ENCODE measurements at places on chromosomes 3 and 15.

GRCh38 chr3:77795013-77795412 is 755.1 kb downstream of the ROBO2 start:
- DNase-seq, result no peak

- DNase-seq, result no peak
Measured at GRCh38 chr3:177051411-177051810, 145.9 kb downstream of the TBL1XR1 start.

GRCh38 chr15:51103330-51103729 is 8.6 kb upstream of the TNFAIP8L3 start:
- no peak for DNase-seq

- no peak for DNase-seq
Measured at GRCh38 chr15:54082836-54083492, 104.7 kb downstream of the UNC13C start.

DNA sequence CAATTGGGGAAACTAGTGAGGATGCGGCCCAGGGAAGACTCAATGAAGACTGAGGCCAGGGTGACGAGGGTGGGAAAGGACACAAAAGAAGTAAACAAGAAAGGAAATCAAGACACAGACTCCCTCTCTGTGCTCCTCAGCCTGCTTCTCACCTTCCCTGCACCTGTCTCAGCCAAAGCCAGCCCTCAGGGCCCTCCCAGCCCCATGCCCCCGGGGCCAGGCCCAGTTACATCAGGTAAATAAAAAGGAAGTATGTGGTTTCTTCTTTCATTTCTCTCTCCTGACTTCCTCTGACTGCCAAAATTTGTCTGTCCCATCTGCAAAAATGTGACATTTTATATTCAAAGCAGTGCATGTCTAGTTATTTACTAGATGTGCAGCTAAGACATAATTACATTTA is 328.0 kb downstream of the UACA start:
- DNase-seq, result no peak

- no peak for DNase-seq
Measured at GRCh38 chr15:94395640-94396039, 164.3 kb downstream of the MCTP2 start.

GRCh38 chr3:140636406-140637138 is 41.3 kb upstream of the TRIM42 start:
- DNase-seq, result no peak

GRCh38 chr3:57768595-57768994 is 12.5 kb downstream of the SLMAP start:
- no peak for DNase-seq

DNA sequence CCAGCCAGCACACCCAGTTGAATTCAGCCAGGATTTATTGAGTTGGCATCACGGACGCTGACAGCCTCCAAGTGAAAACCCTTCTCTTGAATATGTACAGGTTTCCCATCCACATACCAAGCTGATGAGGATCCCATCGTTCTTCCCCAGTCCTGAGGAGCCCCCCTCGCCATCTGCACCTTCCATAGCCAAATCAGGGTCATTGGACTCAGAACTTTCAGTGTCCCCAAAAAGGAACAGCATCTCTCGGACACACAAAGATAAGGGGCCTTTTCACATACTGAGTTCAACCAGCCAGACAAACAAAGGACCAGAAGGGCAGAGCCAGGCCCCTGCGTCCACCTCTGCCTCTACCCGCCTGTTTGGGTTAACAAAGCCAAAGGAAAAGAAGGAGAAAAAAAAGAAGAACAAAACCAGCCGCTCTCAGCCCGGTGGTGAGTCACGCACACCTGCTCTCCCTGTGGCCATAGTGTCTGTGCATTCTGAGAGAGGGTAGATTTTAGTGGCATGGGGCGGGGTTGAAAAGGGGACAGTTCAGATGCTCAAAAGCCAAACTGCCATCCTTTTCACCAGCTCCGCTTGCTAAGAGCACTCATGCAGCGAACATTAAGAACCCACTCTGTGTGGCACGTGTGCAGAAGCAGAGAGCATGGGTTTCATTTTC is 51.2 kb downstream of the KLHL25 start:
- no peak for DNase-seq

DNA sequence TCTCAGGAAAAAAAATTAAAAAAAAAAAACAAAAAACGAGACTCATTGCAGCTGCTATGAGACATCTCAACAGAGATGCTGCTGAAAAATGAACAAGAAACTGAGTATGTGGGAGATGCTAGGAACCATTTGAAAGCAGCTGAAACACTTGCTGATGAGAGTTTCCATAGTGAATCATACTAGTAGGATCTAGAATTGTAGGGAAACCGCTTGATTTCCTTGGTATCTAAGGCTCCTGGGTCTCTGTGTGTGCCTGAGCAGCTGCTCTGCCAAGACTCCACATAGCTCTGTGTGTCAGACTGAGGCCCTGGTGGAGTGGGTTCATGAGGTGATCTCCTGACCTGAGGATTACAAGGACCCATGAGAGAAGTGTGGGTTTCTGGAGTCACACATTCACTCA is 313.4 kb upstream of the NECTIN3 start:
- DNase-seq, result no peak

- DNase-seq, result no peak
Measured at GRCh38 chr3:104960579-104960978, 406.1 kb upstream of the ALCAM start.

DNA sequence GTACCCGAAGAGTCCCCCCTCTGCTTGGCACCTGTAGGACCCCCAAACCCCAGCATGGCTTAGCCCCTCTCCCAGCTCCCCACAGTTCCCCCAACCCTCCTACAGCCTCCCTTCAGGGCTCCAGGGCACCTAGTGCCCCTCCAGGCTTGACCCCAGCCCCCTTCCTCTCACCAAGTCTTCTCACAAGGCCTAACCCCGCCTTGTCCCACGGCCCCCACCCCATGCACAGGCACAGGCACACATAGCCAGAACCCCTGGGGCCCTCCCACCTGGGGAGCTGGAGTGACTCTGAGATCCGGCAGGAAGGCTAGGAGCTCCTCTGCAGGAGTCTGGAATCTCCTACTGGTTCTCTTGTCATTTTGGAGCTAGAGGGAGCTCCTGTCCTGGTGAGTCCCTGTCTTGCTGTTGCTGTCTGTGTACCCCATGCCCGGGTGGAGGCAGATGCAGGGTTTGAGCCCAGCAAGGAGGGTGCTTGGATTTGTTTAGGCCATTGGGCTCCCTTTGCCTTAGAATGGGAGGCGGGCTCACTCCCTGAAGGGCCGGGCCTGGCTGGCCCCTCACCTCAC is 39.6 kb downstream of the KLF13 start:
- no peak for DNase-seq

DNA sequence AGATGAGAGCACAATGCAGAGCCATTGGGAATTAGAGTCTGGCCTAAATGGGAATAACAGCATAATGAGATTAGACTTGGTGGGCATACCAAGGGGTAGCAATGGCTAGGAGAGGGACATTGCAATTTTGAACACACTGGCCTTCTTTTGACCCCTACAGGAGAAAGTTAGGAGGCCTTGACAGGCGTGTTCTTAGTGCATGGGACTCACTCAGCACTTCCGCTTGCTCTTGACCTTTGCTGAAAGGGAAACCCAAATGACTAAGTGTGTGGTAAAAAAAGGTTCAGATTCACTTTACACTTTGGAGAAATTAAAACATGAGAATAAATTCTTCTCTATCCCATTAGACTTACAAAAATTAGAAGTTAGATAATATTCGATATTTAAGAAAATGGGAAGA is 317.4 kb downstream of the DIPK2A start:
- no peak for DNase-seq

- no peak for DNase-seq
Measured at GRCh38 chr15:99226802-99227201, 22.6 kb downstream of the TTC23 start.

DNA sequence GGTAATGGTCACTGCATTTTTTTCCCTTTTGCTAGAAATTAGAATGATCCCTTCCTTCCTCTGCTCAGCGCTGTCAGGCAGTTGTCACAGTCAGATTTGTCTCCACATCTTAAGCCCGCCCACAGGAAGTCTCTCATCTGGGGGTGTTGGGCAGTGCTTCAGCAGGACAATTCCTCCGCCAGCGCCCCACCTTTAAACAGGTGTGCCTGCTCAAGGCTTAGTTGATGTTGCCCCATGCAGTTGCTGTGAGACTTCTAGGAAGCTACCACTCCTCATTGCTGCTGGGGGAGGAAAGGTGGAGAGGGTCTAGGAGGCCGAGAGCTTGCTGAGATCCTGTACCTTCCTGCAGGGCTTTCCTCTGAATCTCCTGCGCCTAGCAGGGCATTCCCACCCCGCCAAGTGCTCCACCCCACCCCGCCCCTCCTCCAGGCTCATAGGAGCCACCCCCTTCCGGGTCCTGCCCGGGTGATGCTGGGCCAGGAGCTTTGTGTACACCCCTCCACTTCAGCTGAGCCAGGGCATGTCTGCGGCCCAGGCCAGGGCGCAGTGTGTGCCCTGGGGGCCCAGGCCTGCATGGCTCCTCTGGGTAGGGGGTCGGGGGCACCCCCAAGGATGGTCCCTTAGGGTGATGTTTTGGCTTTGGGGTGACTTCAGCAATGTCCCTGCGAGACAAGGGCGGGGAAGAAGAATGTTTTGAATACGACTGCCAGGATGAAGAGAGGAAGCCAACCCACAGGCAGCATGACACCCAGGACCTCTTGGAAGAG is 68.7 kb downstream of the TRAK1 start:
- DNase-seq, result no peak

DNA sequence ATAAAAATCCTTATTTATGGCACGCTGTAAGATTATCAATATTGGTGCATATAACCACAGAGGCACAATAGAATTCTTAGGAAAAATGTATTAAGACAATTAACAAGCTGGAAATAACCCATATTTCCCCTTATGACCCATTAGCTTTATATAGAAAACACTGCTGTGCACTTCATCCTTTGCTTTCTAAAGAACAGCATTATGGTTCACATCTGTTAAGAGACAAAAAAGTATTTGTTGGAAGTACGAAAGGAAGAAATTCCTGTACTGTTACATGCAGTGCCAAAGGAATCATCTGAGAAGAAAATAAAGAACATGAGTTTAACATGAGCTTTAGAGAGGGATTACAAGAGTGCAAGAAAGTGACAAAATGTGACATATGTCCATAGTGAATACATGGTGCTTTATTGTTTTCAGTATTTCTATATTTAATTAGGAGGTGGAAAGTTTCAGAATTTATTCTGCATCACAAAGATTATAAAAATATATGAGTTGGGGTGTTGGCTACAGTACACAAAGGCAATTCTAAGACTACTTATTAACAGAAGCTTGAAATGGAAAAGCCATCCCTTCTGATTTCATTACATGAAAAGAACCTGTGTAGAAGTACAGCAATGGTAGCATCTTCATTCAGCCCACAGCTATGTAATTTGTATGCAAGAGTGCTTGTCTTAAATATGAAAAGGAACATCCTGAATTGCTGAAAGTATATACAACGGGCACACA is 6.8 kb downstream of the UBE3A start:
- DNase-seq, result no peak

DNA sequence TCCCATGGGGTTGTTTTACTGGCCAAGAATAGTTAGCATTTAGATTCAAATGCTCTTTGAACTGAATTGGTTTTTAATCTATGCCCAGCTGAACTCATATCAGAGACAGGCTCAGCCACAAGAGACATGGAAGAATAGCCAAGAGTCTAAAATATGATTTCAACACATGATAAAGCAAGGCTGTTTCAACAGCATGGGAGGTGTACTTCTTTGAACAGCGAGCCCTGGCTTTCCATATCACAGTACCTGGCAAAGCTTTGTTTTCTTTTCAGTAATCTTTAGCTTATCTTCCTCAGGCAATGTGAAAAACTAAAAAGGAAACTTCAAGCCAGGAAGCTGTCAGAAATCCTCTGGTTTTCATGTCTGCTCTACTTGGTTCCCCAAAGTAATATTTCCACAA is 413.6 kb upstream of the ADAMTS9 start:
- DNase-seq, result no peak

GRCh38 chr3:123728014-123728413 is 143.2 kb upstream of the HACD2 start:
- no peak for DNase-seq

- DNase-seq, result no peak
Measured at GRCh38 chr3:76958861-76959260, 81.0 kb upstream of the ROBO2 start.

DNA sequence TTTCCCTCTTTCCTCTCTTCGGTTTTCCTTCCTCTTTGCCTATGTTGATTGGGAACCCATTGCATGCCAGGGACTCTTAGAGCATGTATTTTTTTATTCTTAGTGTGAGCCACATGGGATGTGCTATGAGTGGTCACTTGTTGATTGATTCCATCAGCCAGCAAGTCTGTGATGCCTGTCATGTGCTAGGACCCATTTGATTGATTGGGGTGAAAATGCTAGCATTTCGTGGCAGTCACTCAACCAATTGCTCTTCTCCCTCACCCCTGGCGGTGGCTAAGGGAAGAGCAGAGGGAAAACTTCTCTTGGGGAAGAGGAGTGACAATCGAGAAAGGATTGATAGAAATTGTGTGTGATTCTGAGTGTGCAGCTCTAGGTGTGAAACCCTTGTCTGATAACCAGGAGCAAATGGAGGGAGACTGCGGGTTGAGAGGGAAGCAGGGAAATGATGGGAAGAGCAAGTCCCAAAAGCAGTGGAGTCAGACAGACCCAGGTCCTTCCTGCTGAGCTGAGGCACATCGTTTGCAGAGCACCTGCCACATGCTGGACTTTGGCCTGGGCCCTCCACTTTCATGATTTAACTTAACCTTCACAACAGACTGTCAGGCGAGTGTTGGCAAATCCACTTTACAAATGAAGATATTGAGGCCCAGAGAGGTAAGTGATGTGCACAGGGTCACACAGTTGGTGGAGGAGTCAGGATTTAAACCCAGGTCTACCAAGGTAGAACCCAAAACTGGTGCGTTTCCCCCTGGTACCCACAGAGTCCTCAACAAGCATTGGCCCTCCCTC is 40.0 kb downstream of the SLC6A11 start:
- DNase-seq, result no peak

DNA sequence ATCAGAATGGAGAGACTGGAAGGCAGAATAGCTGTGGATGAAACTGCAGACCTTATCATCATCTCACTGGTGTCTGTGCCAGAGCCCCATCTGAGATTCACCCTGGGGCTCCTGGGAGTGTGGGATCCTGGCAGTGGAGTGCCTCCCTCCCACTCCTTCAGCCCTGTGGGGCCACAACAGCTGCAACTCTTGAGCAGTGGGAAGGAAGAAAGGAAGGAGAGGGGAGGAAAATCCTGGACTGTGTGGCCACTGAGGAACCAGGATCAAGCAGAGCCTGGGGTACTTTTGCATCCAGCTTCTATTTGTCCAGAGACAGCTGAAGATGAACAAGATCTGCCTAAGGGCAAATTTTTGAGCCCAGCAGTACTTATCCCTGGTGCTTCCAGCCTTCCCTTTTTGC is 13.1 kb upstream of the ALDH1A2 start:
- DNase-seq, result no peak

DNA sequence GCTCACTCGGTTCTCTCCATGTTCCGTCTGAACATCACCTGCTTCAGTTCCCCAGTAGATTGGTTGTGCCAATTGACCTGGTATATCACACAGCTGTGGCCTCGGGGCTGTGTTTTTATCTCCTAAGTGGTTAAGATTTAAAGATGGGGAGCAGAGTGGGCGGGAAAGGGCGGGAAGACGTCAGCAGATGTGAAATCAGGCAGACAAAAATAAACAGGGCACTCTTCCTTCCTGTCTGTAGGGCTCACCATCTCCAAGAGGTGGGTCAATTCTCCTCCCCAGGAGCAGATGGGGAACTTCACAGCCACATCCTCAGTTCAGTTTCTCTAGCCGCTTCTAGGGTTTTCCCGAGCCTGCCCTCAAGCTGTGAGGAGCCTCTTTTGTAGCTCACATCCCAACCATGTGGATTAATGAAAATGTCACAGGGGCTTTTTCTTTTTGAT is 26.8 kb upstream of the LIMD1 start:
- no peak for DNase-seq
